ENCODE measurements at places on chromosomes 3 and 15.

- DNase-seq: no peak
These were observed 89.7 kb downstream of the CRTC3 start for GRCh38 chr15:90619468-90619867.

GRCh38 chr15:97566961-97567360 is 393.5 kb upstream of the ARRDC4 start:
- DNase-seq: no peak

DNA sequence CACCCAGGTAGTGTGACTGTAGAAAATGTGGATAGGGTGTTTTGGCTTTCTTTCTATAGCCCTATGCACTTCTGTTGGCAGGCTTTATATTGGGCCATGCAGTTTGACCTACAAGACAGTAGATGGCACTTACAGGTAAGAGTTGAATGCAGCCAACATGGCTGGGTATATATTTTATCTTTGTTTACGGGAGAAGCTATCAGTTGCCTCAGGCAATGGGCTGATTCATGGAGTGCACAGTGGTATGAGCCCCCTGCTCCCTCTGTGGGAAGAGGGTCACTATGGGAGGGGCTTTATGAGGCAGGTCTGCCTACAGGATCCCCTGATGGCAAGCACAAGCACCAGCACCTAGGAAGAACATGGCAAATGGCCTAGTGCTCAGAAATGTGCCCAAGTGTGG is 301.2 kb upstream of the CDIN1 start:
- no peak for DNase-seq

DNA sequence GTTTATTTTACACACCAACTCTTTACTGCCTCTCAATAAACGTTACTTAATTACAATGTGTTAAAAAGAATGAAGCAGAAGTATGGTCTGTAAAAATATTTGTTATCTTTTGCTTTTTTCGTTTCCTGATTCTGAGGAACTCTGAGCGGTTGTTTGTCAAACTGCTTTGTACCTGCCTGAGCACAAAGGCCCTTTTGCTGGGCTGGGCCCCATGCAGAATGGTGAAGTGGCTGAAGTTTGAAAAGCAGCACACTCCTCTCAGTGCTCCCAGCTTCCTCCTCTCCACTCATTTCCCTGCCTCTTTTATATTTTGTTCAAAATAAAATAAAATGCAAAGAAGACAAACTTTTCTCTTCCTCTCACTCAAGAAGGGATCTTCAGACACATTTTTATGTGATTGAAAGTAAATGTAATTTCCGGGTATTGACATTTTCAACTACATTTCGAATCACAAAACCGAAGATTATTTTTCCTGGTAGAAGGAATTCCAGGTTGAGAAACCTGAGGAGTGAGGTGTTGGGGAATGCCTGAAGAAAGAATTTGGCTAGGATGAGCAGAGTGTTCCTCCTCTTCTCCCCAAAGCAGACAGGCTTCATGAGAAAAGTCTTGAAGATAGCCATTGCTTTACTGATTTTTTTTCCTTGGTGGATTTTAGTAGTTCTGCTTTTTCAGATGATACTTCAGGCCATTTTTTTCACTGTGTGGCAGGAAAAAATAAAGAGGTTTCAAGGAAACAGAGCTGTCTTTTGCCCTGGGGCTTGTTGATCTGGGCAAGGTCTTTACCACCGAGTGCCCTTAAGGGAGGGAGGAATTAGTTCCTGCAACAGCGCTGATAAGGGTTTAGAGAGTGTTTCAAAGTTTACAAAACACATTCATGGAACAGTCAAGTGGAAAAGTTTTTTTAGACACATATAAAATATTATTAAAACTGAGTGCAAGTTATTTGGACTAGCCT is 229.8 kb downstream of the NFKBIZ start:
- DNase-seq: peak; percentile 18

DNA sequence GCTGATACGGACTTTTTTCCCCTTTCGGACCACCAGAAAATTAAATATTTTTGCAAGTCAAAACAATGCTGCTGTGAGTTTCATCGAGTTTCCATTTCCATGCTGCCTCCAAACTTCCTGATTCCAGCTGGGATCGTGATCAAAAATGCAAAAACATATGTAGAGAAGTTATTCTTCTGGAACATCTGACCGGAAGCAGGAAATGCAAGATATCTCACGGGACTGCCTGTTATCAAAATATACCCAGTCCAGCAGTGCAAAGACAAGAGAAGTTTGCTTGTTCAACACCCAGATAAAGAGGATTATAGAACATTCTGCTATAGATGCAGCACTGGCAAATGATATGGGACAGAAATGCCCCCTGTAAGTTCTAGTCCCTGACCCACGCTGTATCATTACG is 726.7 kb upstream of the NR2F2 start:
- no peak for DNase-seq

DNA sequence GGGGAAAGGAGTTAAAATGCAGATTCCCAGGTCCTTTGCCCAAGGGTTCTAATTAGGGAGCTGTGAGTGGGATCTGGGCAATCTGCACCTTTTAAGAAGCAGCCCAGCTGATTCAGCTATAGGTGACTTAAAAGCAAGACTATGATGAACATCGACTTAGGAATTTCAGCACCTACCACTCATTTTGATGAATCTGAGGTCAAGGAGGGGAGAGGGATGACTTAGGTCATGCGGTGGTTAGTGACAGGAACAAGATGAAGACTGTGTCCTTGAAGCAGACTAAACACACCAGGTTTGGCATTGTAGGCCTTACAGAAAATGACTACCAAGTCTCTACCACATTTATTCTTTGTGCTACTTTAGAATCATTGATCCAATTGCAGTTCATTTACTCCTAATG is 196.3 kb downstream of the DTWD1 start:
- no peak for DNase-seq

- no peak for DNase-seq
These were observed 56.7 kb downstream of the CCNL1 start for GRCh38 chr3:157103280-157103679.

DNA sequence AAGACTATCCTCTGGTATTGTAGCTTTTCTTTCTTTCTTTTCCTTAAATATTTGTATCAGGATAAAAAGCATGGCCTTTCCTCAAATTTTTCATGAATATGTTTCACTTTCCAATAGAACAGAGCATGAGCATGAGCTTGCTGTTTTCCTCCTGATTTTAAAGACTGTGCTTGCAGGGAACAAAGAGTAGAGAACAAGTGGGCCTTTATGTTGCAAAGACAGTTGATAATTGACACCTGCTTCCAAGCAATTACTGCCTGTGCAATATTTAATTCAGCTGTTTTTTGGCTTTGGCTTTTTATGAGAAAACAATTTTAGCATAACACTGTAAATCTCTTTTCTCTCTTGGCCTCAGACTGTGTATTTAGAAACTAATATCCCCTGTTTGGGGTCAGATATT is 263.6 kb upstream of the AZI2 start:
- DNase-seq: no peak

- no peak for DNase-seq
These were observed 9.2 kb downstream of the FAM162A start for GRCh38 chr3:122392868-122393844.

DNA sequence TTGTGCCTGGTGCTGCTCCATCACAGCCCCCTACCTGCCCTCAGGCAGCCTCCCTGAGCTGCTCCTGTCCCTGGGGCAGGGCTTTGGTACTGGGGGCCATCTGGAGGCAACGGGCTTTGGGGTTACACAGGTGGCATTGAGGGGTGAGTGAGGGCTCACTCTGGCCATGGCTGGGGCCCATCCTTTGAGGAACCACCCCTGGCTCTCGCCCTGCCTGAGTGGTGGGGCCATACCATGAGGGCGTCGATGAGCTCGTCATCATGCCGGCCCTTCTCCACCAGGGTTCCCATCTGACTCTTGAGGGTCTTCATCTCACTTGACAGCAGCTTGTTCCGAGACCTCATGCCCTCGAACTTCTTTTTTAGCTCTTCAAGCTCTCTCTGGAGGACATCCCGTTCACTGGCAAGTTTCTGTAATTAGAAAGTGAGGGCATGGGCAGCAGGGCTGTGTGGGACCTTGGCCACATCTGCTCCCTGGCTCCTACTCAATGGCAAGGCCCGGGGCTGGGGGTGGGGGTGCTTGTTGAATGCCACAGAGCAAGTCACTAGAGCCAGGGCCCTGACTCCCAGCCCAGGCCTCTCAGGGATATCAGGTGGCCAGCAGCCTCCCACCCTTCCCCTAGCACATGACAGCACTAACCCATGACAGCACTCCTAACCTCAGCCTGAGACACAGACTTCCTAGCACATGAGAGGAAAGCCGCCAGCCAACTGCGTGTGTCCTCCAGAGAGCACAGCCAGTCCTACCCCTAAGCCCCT is 33.5 kb downstream of the CCDC13 start:
- no peak for DNase-seq

All from WTC11 (cell line).